ENCODE measurements at places on chromosomes 12 and 14.

DNA sequence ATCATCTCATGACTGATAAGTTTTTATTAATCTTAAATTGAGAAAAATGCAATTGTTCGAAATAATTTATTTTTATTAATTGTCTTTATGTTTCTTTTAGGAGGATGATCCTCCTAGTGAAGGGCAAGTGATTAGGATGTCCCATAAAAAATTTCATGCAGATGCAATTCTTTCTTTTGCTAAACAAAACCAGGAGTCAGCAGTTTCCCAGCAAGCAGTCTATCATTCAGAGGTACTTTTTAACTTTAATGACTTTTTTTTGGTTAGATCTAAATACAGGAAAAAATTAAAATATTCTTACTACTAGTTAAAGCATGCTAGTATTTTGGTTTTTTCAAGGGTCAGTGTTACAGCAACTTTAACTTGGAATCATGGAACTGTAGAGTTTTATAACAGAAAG lies 64.5 kb downstream of the KIAA0586 start:
- no peak for DNase-seq

DNA sequence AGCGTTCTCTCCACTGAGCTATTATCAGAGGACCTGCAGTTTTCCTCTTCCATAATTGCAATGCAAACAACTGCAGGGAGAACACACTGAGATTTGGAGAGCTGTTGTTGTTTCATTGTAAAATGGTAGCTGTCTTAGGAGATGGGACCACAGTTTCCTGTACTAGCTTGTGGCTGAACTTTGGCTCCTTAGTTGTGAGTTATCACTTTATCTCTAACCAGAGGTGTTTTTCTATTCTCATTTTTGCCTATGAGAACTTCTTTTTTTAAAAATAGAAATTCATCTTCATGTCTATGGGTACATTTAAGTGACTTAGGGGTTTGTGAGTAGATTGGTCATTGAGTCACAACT lies 216.5 kb downstream of the SLC38A4 start:
- no peak for DNase-seq

DNA sequence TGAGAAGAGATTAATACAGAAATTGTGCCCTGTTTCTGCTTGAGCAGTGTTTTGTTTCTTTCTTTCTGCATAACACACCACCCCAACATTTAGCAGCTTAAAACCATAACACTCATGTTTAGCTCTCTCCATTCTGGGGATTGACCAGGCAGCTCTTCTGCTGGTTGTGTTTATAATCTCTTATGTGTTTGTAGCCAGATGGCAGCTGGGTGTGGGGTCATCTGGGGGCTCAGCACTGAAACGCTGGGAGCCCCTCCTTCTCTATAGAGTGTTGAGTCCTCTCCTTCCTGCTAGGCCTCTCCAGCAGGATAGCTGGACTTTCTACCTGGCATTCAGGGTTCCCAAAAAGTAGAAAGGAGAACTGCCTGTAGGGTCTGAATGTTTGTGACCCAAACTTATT lies 270.6 kb downstream of the TTC8 start:
- DNase-seq = no peak

GRCh38 chr14:68232300-68233055 lies 412.9 kb downstream of the RAD51B start:
- peak; percentile 82 for DNase-seq
